Stimulated activated CD4-positive, alpha-beta T cell treated with anti-CD3 and anti-CD28 coated beads, Interleukin-12 subunit alpha, Interleukin-12 subunit beta, amount 100 ng/mL, for 4 hours (primary cell): ENCODE measurements at places on chromosomes 11 and 22.

DNA sequence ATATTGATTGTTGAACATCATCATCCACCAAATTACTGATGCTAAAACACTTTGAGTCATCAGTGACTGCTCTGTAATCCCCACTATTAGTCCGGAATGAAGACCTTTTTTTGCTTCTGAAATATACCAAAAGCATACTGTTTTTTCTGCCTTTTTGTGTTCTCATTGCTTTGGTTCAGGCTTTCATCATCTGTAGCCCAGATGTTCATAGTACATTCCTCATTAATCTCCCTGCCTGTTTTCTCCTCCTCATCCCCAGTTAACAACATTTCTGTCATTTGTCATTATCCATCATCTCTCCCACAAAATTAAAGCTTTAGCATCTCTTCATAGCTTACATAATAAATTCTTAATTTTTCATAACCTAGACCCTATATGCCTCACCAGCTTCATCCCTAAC lies 9.2 kb downstream of the CEP57 start:
- no peak for DNase-seq

DNA sequence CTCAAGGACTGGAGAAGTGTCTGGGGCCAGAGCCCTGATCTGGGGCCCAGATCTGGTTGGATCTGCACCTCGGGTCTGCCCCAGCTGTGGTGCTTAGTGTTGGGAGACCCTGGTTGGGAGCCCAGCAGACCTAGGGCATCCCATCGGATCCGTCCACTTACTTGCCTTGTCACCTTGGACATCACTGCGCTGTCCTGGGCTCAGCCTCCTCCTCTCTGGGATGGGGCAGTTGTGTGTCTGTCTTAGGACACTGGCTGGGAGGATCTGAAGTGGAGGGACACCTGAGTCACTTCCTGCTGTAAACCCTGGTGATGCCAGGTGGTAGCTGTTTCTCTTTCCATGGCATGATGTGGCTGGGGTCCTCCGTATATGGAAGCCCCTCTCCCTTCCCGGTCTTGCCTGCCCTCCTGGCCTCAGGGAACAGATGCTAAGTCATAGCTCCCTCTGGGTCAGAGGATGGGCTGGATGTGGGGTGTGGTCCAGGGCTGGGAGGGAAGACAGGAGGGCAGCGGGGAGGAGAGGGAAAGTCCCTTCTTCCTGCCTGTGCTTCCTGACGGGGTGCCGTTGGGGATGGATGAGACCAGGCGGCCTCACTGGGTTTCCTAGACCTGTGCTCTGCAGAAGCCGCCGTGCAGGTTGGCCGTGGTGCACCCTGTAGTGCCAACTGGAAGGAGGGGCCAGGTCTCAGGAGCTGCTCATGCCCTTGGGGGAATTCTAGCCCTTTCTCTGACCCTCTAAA lies 12.1 kb upstream of the OMP start:
- no peak for DNase-seq

GRCh38 chr11:77596626-77597025 lies 6.9 kb downstream of the AQP11 start:
- DNase-seq, result no peak

DNA sequence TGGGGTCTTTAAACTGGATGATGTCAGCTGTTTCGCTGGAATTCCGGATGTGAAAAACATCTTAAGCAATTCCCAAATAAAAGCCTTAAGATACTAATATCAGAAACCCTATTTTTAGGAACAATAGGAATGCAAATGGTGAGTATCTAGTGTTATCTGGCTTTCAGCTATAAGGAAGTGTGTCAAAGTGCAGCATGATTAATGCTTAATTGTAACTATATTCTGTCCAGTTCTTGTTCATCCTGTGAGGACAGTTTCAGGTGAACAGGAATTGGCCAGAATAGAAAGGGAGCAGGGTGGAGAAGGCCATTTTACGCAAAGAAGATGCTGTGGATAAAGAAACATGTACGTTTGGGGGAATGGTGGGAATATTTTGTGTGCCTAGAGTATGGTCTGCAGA lies 108.2 kb downstream of the RASSF10 start:
- DNase-seq, result no peak

DNA sequence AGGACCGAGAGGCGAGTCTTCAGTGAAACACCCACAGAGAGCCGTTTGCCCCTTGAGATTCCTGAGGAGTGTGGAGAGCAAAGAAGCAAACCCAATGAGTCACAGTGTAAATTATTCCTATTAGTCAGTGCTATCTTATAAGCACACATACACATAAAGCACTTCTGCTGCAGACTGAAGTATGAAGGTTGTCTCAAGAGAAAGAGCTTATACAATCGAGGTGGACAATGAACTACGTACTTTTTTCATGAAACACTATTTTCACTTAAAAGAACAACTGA lies 37.3 kb downstream of the GALNT18 start:
- no peak for DNase-seq

GRCh38 chr11:64007160-64007628 lies 21.0 kb downstream of the OTUB1 start:
- no peak for DNase-seq

GRCh38 chr11:104967534-104968354 lies 630 bp downstream of the CASP4 start:
- DNase-seq, result no peak

DNA sequence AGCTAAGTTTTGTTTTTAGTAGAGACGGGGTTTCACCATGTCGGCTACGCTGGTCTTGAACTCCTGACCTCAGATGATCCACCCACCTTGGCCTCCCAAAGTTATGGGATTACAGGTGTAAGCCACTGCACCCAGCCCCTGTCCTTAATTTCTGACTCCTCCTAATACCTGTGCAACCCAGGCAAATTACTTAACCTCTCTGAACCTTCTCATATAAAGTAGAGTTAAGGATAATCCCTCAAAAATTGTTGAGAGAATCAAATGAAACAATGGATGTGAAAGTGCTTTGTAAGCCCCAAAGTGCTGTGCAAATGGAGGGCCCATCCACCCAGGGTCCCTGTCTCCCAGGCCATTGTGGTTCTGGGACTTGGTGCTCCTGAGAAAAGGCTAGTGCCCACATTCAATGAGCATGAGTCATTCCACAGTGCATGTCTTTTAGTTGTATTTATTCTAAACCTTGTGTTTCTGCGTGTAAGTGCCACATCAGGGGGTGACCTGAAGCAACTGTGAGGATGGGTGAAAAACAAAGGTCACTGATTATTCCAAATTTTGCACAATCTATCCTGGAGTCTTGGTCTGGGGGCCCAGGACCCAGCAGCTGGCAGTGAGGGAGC lies 61.4 kb upstream of the PTPRJ start:
- DNase-seq, result no peak

GRCh38 chr11:64649291-64649697 lies 58.3 kb downstream of the SLC22A12 start:
- no peak for DNase-seq

DNA sequence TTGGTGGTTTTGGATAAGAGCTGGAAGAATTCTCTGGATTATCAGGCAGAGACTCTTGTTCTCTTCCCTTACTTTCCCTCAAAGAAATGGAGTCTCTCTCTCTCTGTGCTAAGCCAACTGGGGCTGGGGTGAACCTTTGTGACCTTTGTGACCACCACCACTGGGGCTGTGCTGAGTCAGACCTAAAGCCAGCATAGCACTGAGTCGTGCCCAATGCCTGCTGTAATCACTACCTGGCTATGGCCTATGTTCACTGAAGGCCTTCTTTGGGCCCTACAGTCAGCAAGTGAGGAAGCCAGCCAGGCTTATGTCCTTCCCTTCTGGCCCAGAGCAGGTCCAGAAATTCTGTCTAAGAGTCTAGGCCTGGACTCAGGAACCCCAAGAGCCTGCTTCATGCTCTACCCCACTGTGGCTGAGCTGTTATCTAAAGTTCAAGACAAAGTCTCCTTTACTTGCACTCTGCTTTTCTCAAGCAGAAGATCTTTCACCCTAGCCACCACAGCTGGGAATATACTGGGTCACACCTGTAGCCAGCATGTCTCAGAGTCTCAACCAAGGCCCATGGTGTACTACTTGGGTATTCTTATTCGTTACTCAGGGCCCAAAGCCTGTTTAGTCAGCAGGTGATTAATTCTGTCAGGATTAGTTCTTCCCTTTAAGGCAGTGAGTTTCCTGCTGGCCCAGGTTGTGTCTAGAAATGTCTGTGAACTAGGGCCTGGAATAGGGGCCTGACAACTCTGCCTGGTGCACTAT lies 86.0 kb downstream of the EHF start:
- no peak for DNase-seq

- DNase-seq, result peak; percentile 44
These were observed 84.1 kb downstream of the PDE2A start for GRCh38 chr11:72589802-72590761.

DNA sequence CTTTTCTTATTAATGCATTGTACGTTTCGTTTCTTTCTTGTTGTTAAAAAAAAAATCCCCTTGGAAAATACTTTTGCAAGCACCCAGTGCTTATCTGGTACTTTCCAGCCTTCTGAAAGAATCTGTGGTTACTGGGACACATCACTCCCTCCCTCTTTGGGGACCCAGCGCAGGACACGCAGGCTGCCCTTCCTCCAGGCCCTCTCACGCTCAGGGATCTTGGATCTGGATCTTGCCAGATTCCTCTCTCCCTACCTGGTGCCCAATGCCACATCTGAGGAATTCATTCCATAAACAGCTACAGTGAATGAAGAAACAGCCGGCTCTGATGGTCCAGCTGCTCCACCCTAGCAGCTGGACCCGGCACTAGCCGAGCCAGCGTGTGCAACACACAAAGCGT lies 55.7 kb downstream of the PHF21B start:
- no peak for DNase-seq

DNA sequence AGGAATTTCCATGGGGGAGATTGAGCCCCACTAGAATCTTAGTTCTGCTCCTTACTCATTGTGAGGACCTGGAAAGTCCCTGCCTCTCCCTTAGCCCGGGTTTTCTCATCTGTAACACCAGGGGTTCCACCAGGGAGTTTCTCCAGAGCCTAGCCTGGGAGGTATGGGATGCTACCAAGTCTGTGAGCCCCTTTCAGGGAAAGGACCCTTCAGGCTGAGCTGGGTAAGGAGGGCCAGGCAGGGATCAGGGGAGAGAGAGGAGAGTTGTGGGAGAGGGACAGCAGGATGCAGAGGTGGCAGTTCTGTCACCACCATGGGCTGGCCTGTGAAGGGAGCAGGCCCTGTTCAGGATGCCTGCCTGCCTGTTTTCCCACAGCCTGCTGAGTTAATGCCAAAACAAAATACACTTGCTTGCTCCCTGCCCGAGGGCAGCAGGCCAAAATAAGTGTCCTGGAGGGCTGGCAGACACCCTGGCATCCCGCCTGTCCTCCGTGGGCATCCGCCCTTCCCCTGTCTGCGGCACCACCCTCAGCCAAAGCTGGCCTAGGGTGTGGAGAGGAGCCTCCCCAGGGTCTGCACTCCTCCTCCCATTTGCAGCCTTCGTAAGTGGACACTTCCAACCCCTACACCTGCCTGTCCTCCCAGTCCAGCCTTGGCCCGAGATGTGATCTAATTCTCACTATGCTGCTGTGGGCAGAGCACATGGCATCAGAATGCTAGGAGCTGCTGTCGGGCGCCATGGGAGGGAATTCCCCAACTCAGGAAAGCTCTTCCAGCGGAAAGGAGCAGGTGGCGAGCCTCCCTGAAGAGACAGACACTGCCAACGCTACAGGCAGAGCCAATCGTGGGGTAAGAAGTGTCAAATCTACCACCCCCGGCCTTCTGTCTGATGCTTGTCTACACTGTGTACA lies 5.9 kb upstream of the FCHSD2 start:
- DNase-seq, result no peak

- DNase-seq, result no peak
These were observed 4.0 kb downstream of the APOL4 start for GRCh38 chr22:36197514-36198146.

DNA sequence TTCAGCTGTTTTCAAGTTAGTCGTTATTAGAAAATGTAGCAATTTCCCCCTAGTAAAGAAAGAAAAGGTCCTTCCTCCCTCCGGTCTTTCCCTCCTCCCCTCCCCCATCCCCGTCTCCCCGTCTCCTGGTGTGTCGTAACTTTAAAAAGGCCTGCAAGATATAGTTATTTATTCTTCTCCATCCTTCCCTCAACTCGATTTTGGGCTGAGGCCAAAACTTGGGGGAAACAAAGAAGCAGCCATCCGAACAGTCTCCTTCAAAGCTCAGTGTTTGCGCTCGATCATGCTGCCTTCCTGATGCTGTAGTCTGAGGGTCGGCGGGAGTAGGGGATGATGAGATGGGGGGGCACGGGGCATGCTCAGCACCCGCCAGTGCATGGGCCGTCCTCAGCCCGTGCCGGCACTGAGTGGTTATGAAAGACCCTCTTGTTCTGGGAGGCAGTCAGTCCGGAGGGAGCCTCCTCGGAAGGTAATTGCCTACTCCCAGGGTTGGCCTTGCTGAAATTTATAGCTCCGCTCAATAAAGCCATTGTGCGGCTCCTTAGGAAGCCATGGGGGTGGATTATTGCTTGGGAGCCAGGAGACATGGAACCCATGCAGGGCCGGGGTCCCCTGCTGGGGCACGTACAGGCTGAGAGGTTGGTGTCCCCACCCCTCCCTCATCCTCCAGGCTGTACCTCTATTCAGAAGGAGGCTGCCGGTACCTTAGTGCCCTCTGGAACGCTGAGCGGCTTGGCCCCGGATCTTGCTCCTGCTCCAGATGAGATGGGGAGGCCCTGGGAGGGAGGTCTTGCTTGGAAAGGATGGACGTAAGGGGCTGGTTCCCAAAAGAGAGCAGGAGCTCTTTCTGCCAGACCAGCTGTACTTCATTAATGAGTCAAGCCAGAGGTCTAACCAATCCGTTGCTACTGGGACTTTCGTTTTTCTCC lies 212.7 kb upstream of the CADM1 start:
- DNase-seq, result no peak

GRCh38 chr22:48566741-48567140 lies 1260.9 kb downstream of the BRD1 start:
- DNase-seq, result no peak

DNA sequence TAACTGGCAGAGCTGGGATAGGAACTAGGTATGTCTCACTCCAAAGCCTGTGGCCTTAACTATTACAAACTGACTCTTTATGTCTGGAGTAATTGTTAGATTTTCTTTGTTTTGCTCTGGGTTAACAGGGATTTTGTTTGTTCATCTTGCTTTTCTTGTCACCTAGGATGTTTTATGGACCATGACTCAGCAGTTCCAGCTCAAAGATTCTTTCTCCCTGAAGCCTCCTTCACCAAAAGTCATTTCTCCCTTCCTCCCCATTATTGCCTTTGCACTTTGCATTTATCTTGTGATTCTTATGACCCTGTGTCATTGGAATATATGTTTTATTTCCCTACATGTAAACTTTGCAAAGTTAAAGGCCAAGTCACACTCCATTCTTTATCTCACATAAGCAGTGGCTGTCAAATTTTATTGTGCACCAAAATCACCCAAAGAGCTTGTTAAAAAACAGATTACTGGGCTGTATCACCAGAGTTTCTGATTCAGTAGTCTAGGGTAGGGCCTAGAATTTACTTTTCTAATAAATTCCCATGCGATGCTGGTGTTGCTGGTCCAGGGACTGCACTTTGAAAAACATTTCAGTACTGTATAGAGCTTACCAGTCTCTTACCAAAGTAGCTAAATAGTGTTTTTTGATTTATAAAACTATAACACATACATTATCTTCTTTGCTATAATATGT lies 327.7 kb downstream of the DLG2 start:
- DNase-seq, result no peak
